Activated T-helper 17 cell treated with anti-CD3 and anti-CD28 coated beads, Interleukin-2, amount 50 U/mL, for 72 hours (primary cell): ENCODE measurements at places on chromosomes 5 and 9. TPM values are rescaled to one million over a fixed set of nuclear protein-coding genes. Genes with fewer than 3 reads are reported as not detected.

DNA sequence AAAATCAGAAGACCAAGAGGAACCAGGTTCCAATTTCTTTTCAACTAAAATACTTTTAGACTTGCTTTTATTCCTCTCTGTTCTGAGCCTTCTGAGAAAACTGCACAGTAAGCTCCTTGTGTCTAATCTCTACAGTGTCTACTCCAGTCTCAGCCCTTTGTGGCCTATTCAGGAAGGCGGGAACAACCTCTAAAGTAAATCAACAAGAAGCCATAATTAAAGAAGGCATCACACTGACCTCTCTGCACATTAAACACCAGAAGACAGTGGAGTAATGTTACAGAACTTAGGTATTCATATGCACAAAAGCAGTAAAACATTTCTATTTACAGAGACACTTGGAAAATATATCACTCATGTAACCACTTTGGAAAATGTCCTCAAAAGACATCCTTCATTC lies 14.9 kb downstream of the XPA start:
- ATAC-seq, result no peak

Gene PTGDS
- 1.3 TPM for total RNA-seq

Gene PCDHB9
- total RNA-seq, result not detected

- ATAC-seq, result peak; percentile 96
Observed at GRCh38 chr5:14914623-14915260, 43.2 kb upstream of the ANKH start.

Gene IL3
- total RNA-seq, result 0.32 TPM

DNA sequence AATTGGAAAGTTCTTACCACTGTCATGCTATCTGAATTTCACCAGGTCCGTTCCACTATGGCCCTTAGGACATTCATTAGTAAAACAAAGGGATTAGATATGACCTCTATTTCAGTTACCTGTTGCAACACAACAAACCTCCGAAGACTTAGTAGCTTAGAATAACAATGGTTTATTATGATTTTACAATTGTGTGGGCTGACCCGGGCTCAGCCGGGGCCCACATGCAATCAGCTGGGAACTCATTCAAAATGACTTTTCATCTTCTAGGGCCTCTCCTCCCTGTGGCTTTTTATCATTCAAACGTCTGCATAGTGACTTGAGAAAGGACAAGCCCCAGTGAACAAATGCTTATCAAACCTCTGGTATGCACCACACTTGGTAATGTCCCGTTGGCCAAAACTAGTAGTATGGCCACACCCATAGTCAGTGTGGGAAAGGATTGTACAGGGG lies 2.3 kb upstream of the FBXW11 start:
- no peak for ATAC-seq

Gene TIMD4
- 1.3 TPM for total RNA-seq

Gene IFNK
- total RNA-seq, result not detected

DNA sequence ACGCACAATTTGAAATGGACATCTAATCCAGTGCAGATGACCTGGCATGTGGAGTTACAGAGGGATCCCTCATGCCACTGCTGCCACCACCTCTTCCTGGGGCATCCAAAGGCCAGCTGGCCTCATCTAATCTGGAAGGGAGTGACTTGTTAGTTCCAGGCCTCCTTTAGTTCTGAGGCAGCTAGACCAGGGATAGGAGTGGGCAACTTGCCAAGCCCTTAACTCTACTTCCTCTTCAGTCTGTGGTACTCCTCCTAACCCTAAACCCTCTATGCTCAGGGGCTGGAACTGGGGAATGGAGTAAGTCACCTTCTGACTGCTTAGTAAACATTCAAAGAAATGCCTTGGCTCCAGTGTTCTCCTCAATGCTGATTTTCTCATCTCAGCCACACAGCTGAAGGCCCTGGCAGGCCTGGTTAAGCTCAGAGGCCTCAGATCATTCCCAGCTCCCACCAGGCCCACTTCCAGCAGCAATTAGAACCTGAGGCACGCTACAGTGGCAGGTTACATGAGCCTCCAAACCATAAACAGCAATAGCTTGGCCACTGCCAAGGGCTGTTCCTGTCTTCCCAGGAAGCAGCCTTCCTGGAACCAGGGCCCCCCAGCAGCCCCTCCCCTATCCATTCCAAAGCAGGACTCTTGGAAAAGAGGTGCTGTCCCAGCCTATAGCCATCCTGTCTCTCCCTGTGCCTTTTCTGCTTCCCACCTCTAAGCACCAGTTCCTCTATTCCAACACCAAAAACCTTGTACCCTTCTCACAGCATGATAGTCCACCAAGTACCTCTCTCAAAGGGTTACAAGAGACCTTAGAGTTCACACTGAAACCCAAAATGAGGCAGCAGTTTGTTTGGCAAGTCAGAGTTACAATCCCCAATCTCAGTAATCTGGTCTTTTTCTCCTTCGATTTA lies 2.0 kb downstream of the EIF4EBP3 start:
- no peak for ATAC-seq

DNA sequence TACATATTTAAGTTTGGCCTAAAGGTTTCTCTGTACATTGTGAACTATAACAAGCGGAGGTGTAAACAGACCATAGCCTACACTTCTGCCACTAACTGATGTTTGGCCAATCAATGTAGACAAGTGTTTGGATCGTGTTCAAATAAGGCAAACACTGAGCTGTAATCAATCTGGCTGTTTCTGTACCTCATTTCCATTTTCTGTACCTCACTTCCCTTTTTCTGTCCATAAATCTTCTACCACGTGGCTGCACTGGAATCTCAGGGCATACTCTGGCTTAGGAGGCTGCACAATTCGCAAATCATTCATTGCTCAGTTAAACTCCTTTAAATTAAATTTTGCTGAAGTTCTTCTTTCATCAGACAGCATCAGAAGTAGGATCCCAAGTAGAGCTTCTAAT lies 140.9 kb downstream of the SLC25A46 start:
- no peak for ATAC-seq

Gene SLC27A6
- total RNA-seq, result not detected

DNA sequence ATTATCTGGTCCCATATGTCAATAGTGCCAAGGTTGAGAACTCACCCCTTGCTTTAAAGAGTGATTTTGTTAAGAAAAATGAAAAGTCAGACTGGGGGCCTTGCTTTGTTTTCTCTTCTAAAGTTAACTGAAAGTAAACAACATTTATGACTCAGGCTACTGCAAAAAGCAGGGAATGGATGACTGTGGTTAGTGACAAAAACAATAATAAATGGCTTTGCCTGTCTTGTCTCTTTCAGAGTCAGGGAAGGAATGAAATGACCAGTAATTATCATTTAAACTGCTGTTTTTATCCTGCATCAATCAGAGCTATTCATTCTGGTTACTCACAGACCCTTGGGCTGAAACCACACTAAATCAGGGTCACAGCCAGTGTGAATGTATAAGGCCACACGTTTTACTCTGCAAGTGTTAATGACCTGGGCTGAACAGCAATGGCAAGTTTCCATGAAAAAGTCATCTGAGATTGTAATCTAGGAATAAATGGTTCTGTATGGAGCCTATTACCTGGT lies 112.2 kb downstream of the ZNF608 start:
- no peak for ATAC-seq

DNA sequence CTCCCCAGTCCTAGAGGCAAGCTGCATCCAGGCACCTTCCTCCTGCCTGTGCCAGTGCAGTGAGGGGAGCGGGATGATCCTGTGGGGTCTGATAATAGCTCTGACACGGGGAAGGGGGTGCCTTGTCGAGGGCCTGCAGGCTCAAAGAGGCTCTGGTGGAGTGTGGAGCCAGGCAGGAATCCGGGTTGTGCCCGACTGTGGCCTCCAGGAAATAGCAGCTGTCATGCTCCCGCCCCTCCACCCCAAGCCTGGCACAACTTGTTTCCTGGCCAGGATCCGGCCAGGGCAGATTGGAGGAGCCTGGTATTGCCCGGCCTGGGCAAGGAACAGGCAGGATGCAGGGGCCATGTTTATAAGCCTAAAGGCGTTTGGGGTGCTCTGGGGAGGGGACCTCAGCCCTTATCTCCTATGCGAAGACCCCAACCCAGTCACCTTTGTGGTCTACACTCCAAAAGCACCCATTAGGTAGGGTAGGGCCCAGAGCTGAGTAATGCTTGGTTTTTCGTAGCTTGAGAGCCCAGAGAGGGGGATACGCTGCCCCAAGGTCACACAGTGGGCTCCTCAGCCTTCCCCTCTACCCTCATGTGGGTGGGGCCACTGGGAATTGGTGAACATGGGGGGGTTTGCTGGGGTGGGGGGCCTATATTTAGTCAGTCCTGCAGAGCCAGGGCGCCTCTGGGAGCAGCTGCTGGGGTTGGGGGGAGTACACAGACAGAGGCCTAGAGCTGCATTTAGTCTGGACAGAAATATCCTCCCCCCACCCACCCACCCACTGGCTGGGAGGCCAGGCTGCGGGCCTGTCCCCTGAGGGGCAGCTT lies 12.2 kb downstream of the CXXC5 start:
- ATAC-seq, result no peak

Gene PFN3
- not detected for total RNA-seq

GRCh38 chr5:176369934-176370711 lies 4.8 kb downstream of the ARL10 start:
- no peak for ATAC-seq

- no peak for ATAC-seq
Observed at GRCh38 chr5:1200495-1201326, 684 bp upstream of the SLC6A19 start.

Gene SV2C
- 0.13 TPM for total RNA-seq

Gene IGFBPL1
- total RNA-seq, result not detected

- ATAC-seq, result no peak
Observed at GRCh38 chr5:56763711-56764466, 51.5 kb upstream of the MAP3K1 start.

GRCh38 chr9:126217250-126217653 lies 109.4 kb upstream of the MVB12B start:
- ATAC-seq, result no peak

Gene TAF11L14
- not detected for total RNA-seq
